ENCODE measurements at places on chromosomes 7 and 10.
A peak's percentile ranks its signal among the peaks of the same experiment; 100 is the strongest.

- no peak for DNase-seq
Observed at GRCh38 chr7:130926001-130926691, 192.1 kb upstream of the KLF14 start.

GRCh38 chr7:106681815-106682495, 21.0 kb upstream of the CCDC71L start:
- peak; percentile 76 for DNase-seq

GRCh38 chr7:137985253-137985896, 16.5 kb downstream of the CREB3L2 start:
- DNase-seq, result no peak

GRCh38 chr10:86520871-86521677, 518 bp downstream of the WAPL start:
- no peak for DNase-seq

GRCh38 chr7:15764851-15765382, 78.4 kb upstream of the MEOX2 start:
- DNase-seq, result no peak

- DNase-seq, result no peak
Observed at GRCh38 chr10:84824525-84824924, 496.1 kb downstream of the CCSER2 start.

DNA sequence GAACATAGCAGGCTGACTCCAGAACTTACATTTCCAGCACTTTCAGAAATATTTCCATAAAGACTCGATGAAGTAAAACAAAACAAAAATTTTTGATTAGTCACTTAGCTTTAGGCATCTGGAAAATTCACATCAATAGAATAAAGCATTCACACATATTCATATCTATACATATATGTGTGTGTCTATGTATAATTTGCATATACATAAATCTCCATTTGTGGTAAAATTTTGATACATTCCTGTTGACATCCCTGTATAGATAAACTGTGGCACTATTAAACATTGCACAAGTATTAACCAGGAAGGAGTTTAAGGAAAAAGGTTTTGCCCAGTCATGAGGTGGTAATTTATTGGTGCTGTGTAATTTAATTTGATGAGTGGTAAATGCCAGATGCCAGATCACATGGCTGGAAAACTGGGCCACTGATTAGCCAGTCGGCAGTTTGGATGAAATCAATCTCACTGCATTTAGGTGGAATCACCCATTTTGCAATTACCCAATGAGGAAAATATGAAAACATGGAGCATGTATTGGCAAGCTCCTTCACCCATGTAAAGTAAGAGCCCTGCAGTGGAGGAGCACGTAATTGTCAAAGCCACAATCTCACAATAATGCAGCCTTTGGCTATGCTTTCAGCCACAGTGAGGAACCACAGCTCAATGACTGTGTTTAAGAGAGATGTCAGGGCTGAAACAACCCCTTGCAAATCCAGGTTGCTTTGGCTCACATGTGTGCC, 294.6 kb downstream of the RNLS start:
- no peak for DNase-seq

- no peak for DNase-seq
Observed at GRCh38 chr10:105727131-105727530, 1086.0 kb downstream of the SORCS3 start.

- DNase-seq, result no peak
Observed at GRCh38 chr10:119817991-119818888, 54.4 kb downstream of the MCMBP start.

GRCh38 chr10:88913788-88914187, 33.7 kb downstream of the STAMBPL1 start:
- DNase-seq, result no peak

DNA sequence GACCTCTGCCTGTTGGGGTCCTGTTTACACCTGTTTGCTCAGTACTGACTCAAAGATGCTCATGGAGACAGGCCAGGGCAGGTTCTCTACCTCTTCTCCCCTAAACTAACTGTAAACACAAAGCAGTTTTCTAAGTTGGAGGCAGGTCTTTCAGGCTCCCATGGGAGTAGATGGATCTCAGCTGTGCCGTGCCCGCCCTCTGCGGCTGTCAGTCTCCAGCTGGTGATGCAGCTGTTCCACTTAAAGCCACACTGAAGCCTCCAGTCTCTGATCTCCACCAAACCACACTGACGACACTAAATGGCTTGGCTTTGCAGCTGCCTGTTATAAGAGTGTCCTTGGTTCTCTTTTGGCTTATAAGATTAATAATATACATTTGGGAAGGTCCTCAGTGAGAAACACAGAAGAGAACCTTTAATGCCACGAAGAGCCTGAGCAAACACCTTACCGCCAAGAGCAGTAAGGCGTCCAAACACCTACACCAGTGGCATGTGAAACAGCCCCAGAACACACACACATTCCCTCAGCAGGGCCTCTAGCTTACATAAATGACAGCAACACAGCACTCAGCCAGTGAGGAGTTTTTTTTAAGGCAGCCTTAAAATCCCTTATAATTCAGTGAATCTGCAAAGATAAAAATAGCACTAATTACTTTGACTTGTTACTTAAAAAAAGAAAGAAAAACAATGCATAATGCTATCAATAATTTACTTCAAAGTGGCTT, 60.4 kb upstream of the KCNIP2 start:
- DNase-seq, result no peak

DNA sequence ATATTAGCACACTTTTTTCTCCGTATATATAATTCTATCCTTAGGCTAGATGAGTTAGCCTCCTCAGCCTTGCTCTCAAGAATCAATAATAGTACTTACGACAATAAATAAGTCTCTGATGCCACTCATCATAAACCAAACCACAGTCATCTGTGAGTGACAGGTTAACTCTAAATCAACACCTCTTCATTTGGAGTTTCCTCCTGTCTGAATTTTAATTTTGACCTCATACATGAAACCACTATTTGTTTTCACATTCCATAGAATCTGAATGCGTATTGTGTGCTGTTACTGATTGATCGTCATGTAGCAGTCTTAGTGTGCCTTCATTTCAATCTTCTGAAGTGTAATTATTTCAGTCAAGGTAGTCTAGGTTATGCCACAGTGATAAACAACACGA, 85.8 kb downstream of the HGF start:
- no peak for DNase-seq

GRCh38 chr10:3357737-3358136, 185.2 kb upstream of the PITRM1 start:
- DNase-seq, result no peak

DNA sequence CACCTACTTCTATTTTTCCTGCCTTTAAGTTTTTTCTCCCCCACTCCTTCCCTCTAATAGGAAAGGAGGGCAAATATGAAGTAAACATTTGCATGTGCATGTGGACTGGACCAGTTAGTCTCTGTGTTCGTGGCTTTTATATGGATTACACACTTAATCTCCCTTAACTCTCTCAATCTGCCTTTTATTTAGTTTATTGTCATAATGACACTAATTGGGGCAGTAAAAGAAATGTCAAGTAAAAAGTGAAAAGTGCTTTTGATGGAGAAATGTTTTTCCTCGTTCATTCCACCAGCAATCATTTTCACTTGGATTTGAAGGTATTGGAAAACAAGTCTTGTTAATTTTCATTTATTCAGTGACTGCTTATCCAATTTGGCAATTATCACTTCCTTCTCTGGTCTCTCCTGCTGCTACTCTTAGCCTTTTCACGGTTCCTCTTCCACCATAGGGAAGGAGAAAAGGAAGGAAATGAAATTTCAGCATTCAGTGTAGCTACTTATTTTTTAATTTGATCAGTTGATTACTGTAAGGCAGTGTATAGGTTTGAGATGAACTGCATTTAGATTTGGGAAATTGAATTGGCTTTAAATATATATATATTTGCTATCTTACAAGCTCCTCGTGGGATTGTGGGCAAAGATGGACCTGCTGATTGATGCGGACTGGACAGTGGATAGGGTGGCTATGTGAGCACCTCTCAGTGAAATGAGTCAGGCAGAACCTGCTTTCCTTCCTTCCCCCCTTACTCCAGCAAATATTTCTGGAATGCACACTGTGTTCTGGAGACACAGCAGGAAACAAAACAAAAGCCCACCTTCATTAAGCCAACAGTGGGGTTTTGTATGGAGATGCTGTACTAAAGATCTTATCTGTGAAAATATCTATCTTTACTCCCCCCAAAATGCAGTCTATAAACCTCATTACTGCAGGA, 77.5 kb downstream of the LRRC4 start:
- no peak for DNase-seq

DNA sequence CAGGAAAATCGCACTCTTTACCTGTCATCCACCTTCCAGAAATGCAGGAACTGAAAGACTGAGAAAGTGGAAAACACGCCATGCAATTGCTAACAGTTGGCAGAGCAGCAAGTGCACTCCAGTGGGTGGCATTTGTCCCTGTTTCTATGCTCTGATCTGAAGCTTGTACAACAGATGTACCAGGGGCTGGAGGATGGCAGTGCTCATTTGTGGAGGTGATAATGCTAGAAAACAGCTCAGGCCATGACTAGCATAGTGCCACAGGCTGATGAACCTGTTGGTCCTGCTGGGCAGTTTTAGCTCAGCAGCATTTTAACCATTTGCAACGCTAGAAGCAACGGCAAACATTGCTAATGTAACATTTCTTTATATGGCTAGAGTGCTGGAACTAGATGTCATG, 199.9 kb upstream of the NRP1 start:
- DNase-seq, result no peak

DNA sequence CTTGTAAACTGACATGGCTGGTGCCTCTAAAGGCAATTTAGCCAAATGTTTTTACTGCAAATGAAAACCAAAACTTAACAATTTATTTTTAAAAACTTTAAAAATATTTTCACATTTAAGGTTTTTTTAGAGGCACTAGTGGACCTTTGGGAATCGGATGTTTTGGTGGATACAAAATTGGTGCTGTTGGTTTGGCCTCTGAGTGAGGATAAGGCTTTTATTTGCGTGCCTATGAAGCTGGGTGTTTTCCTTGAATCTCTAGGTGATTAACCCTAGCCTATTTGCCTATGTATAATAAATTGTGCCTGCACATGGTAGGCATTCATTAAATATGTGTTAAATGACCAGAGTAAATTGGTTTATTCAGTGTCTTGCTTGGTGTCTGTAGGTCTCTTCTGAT, 2.9 kb upstream of the SGCE start:
- no peak for DNase-seq

DNA sequence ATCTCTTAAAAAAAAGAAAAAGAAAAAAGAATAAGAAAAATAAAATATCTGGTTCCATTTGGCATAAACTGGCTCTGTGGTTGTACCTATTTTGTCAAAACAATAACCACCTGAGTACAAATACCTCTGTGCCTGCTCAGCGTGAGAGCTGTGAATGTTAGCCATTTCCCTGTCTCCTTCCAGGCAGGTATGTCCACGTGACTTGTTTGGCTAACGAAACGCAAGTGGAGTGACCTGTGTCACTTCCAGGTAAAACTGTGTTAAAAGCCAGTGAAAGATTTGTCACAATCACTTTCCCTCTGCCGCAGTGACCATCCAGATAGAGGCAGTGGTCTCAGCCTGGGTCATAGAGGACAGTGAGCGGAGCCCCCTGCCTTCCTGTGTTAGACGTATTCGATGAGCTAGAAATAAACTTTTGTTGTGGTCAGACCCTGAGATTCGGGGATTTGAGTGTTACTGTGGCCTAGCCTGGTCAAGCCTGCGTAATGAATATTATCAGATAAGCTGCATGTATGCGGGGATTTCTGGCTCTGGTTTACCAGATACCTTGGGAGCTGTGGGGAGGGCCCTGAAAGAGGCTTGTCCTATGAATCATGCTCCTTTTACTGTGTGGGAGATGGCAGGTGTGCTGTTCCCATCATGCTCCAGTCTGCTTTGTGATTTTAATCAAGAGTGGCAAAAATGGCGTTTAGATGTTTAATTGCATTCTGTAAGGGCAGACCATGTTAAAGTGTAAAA, 3.8 kb downstream of the PTER start:
- no peak for DNase-seq

DNA sequence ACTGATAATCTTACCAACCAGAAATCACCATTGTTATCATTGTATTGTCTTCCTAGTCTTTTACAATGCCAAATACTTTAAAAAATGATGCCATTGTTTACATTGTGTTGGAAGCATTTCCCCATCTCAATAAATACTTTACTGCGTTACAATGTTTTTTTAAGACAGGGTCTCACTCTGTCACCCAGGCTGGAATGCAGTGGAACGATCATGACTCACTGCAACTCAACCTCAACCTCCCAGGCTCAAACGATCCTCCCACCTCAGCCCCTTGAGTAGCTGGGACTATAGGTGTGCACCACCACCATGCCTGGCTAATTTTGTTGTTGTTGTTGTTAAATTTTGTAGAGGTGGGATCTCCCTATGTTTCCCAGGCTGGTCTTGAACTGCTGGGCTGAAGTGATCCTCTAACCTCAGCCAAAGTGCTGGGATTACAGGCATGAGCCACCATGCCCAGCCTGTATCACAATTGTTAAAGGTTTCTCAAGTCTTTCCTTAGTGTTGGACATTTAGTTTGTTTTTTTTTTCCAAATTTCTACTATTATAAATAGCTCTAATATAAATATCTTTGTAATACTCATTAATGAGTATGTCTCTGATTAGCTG, 13.5 kb downstream of the LRMDA start:
- no peak for DNase-seq

- DNase-seq, result no peak
Observed at GRCh38 chr7:95330204-95330960, 6.0 kb upstream of the PON1 start.

GRCh38 chr10:47314416-47314970, 7.8 kb upstream of the GDF2 start:
- DNase-seq, result no peak

- no peak for DNase-seq
Observed at GRCh38 chr7:149321978-149322541, 60.1 kb downstream of the ZNF783 start.

DNA sequence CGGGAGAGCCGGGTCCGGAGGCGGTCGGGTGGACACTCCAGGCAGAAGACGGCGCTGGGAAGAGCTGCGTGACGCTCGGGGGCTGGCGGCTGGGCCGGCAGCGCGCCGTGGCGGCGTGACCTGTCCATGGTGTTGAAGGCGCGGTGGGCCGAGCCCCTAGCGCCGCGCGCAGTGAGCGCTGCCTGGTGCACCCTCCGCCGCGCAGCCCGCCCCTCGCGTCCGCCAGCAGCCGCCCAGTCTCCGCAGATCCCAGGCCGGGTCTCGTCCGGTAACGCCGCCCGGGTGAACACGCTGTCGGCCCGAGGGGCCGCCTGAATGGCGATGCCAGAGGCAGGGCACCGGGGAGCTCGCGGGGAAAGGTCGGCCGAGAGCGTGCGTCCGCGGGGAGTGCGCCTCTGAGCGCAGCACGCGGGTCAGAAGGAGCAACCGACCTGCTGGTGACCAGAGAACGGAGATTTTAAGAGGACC, 657 bp upstream of the TMEM178B start:
- DNase-seq, result no peak

- DNase-seq, result peak; percentile 91
Observed at GRCh38 chr7:25854608-25855497, 297.1 kb upstream of the NFE2L3 start.

GRCh38 chr7:118657391-118658005, 433.0 kb downstream of the ANKRD7 start:
- no peak for DNase-seq

GRCh38 chr10:70115948-70116682, 16.5 kb downstream of the AIFM2 start:
- DNase-seq, result no peak

DNA sequence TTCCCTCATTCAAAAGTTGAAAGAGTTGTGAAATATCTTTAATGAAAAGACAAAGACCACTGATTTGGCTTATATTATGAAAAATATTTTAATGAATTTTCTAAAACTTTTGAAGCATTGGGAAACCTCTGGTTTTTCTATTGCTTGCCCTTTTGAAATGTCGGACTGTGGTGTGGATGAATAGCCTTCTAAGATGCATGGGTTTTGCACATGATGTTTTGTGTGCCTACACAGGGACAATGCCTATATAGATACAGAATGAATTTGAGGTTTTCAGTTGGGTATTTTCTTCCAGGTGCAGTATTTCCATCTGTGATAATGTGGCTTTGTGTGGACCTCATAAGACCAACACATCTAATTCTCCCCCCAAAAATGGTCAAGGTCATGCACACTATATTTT, 1437.9 kb downstream of the REEP3 start:
- no peak for DNase-seq
